ENCODE measurements at places on chromosomes 3 and 15. TPM values are rescaled to one million over a fixed set of nuclear protein-coding genes. Genes with fewer than 3 reads are reported as not detected.

Gene TMCC1
- 68.0 TPM for total RNA-seq

Gene HGD
- 0.45 TPM for total RNA-seq

Gene PP2D1
- not detected for total RNA-seq

Gene CD96
- 0.36 TPM for total RNA-seq

Gene CLEC3B
- total RNA-seq = 17.1 TPM

Gene KLHL40
- total RNA-seq = 0.09 TPM

Gene ELL3
- total RNA-seq = 0.73 TPM

Gene PRR23B
- not detected for total RNA-seq

Gene ATP6V1A
- total RNA-seq = 105 TPM

Gene ALDH1A3
- 46.3 TPM for total RNA-seq

Gene FBXL22
- 0.64 TPM for total RNA-seq

Gene IL5RA
- total RNA-seq = 3.1 TPM

Gene TRH
- 16.4 TPM for total RNA-seq

Gene SPSB4
- 12.7 TPM for total RNA-seq

Gene HAUS2
- 27.3 TPM for total RNA-seq

Gene SRGAP3
- total RNA-seq = 130 TPM

Gene SYNPR
- total RNA-seq = 6.1 TPM

Gene CCDC54
- 0.54 TPM for total RNA-seq

Gene CKMT1A
- 8.2 TPM for total RNA-seq

Gene FAM3D
- not detected for total RNA-seq

Gene CHRM5
- total RNA-seq = 0.27 TPM

Gene APPL1
- total RNA-seq = 83.1 TPM

Gene IMPG2
- total RNA-seq = 2.4 TPM

Gene P3H2
- total RNA-seq = 1.8 TPM

Gene SKOR1
- total RNA-seq = 14.9 TPM

Gene RPP14
- total RNA-seq = 15.8 TPM

Gene ZKSCAN7
- total RNA-seq = 27.1 TPM

Gene SAMD7
- not detected for total RNA-seq

Gene COL6A5
- total RNA-seq = 1.5 TPM

Gene RAB6B
- 50.9 TPM for total RNA-seq

Gene VGLL3
- 2.5 TPM for total RNA-seq

Gene SLC51A
- total RNA-seq = not detected

Gene SLC2A2
- total RNA-seq = not detected

Gene RUVBL1
- total RNA-seq = 30.8 TPM

Gene RETNLB
- total RNA-seq = not detected

Gene FANCD2
- 12.1 TPM for total RNA-seq

Gene SEMA3F
- 8.2 TPM for total RNA-seq

Gene HHLA2
- total RNA-seq = 0.18 TPM

Gene PIF1
- total RNA-seq = 5.3 TPM

Gene ARMC8
- total RNA-seq = 118 TPM

Gene FOXL2
- 0.45 TPM for total RNA-seq

Gene GOLGA8R
- 3.5 TPM for total RNA-seq

Gene ABTB1
- 4.9 TPM for total RNA-seq

Gene BSN
- 13.7 TPM for total RNA-seq

Gene TEX55
- not detected for total RNA-seq

Gene FAM81A
- total RNA-seq = 4.9 TPM

Gene BAHD1
- 6.3 TPM for total RNA-seq

Gene SCG3
- 48.5 TPM for total RNA-seq

Gene CGNL1
- 4.9 TPM for total RNA-seq

Gene TMEM266
- total RNA-seq = 4.6 TPM

Gene PAQR5
- 0.82 TPM for total RNA-seq

Gene TMEM43
- 39.0 TPM for total RNA-seq
